ENCODE measurements at places on chromosomes 3 and 15. TPM values are rescaled to one million over a fixed set of nuclear protein-coding genes. Genes with fewer than 3 reads are reported as not detected.

The LAMB2 gene
- 230 TPM for total RNA-seq

The LRRC2 gene
- total RNA-seq, result 0.08 TPM

GRCh38 chr3:63960048-63960711 lies 48.0 kb upstream of the SCAANT1 start:
- no peak overlapping the region for H3K4me3 ChIP-seq
- peak overlapping the region; percentile 23 for H3K27ac ChIP-seq
- H3K27me3 ChIP-seq, result no peaks in the 10 kb centered on the region
- peak; percentile 34 for DNase-seq
- peaks cover 13% of the 10 kb centered on the region for H3K4me1 ChIP-seq

GRCh38 chr15:76059320-76060117 lies at the start of gene TMEM266:
Gene TMEM266, plus strand, starts transcription at chr15:76059985. Its CDS starts 74,279 bp downstream, at chr15:76134264.
- H3K4me1 ChIP-seq, result peaks cover 16% of the 10 kb centered on the region
- H3K27me3 ChIP-seq, result peaks cover 21% of the 10 kb centered on the region
- DNase-seq, result peak; percentile 37
- no peak within 1 kb of the TSS for H3K27ac ChIP-seq
- H3K4me3 ChIP-seq, result peak within 1 kb of the TSS; percentile 63
- no peaks in the 10 kb centered on the region for H3K36me3 ChIP-seq

DNA sequence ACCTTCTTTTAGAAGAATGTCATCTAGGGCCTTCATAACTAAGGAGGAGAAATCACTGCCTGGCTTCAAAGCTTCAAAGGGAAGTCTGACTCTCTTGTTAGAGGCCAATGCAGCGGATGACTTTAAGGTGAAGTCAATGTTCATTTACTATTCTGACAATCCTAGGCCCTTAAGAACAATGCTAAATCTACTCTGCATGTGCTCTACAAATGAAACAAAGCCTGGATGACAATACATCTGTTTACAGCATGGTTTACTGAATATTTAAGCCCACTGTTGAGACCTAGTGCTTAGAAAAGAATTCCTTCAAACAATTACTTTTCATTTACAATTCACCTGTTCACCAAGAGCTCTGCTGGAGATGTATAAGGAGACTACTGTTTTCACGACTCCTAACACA lies 160.4 kb upstream of the EPHA3 start:
- no peaks in the 10 kb centered on the region for H3K27me3 ChIP-seq
- no peaks in the 10 kb centered on the region for H3K4me1 ChIP-seq
- no peak for DNase-seq

DNA sequence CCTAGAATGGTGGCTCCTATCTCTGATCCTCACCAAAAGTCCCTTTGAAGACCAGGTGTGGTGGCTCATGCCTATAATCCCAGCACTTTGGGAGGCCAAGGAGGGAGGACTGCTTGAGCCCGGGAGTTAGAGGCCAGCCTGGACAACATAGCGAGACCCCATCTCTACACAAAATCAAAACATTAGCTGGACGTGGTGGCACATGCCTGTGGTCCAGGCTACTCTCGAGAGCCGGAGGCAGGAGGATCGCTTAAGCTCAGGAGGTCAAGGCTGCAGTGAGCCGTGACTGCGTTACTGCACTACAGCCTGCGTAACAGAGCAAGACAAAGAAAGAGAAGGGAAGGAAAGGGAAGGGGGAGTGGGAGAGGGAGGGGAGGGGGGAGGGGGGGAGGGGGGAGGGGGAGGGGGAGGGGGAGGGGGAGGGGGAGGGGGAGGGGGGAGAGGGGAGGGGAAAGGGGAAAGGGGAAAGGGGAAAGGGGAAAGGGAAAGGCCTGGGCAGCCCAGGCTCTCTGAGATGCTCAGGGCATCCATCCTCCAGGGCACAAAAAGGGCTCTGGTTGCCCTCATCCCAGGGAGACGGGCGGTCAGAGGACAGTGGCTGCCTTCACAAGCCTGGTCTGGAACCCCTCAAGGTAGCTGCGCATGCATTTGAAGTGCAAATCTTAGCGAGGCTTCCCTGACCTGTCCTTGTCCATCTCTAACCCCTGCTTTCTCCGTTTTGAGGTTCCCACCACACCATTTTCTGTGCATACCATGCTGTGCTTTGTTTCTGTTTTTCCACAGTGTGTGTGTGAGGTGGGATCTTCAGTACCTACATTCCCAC lies 76.1 kb downstream of the LDHAL6B start:
- no peaks in the 10 kb centered on the region for H3K27me3 ChIP-seq
- no peaks in the 10 kb centered on the region for H3K36me3 ChIP-seq
- H3K4me1 ChIP-seq, result peaks cover 87% of the 10 kb centered on the region
- DNase-seq, result no peak

- H3K4me1 ChIP-seq, result peaks cover 13% of the 10 kb centered on the region
- H3K36me3 ChIP-seq, result no peaks in the 10 kb centered on the region
- DNase-seq, result no peak
These were observed 42.1 kb downstream of the VGLL3 start for GRCh38 chr3:86948822-86949221.

DNA sequence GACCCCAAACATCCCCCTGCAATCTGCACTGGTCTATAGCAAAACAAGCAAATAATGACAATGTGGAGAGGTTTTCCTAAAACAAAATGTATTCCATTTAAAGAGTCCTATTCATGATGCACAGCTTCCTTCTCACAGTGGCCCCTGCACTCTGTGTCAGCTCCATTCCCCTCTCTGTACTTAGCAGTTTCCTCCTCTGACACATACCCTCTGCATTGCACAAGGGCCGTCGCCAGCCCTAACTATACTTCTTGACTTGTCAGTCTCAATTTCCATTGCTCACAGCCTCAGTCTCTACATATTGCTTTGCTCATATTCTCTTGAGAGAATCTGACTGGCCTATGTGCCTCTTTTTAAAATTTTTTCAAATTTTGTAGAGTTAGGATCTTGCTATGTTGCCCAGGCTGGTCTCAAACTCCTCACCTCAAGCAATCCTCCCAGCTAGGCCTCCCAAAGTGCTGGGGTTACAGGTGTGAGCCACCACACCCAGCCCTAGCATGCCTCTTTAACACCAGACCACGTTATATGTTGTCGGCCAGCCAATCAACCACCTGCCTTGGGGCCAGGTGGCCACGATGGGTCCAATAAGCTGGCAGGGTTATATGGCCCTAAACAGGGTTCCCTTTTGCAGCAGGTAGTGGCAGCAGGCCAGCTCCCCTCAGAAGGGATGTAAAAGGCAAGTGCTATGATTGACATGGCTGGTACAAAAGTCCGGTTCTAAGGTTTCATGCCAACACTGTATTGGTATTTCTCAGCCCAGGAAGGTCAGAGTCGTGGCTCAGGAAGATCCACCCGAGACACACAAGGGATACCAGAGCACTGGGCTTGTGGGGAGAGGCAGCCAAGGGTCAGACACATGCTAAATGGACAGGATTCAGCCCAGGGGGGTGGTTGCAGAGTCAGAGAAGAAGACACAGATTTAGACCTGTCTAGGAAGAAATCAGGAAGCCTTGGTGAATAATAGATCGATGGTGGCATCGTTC lies 59.0 kb upstream of the SMAD3 start:
- H3K4me1 ChIP-seq, result no peaks in the 10 kb centered on the region
- H3K27me3 ChIP-seq, result no peaks in the 10 kb centered on the region
- no peak for DNase-seq

DNA sequence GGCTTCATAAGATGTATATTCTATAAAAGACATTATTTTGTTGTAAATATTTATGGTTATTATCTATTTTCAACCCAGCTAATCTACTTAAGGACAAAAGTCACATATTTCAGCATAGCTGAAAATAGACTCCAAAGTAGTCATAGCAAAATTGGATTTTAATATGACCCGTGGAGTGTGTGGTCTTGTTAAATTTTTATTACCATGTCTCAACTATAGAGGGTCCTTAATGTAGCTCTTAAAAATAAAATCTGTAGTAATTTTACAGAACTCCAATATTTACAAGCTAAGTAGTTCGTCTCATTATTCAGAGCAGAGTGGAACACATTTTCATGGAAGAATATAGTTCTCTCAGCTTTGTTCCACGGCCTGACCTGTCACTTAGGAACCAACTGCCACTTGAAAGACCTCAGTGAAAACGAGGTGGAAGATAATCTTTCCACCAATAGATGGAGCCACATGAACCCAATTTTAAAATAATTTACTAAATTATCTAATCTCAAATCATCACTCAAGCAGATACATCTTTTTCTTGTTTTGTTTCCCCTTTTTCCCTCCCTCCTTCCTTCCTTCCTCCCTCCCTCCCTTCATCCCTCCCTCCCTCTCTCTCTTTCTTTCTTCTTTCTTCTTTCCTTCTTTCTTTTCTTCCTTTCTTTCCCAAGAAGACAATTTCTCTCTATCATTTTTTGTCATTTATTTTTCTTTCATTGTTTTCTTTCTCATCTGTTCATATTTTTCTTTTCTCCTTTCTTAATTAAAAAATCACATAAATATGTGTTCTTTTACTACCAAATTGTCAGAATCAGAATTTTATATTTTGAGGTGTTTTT lies 97.2 kb downstream of the CLDN1 start:
- H3K36me3 ChIP-seq, result no peaks in the 10 kb centered on the region
- no peak overlapping the region for H3K27ac ChIP-seq

- no peak overlapping the region for H3K27ac ChIP-seq
- H3K4me1 ChIP-seq, result no peaks in the 10 kb centered on the region
- no peak for DNase-seq
- H3K36me3 ChIP-seq, result no peaks in the 10 kb centered on the region
These were observed 31.9 kb downstream of the CRTC3 start for GRCh38 chr15:90561344-90562244.
